ENCODE measurements at places on chromosomes 4 and X.

- no peak for DNase-seq
Measured at GRCh38 chrX:111503485-111503993, 7.9 kb upstream of the SERTM2 start.

DNA sequence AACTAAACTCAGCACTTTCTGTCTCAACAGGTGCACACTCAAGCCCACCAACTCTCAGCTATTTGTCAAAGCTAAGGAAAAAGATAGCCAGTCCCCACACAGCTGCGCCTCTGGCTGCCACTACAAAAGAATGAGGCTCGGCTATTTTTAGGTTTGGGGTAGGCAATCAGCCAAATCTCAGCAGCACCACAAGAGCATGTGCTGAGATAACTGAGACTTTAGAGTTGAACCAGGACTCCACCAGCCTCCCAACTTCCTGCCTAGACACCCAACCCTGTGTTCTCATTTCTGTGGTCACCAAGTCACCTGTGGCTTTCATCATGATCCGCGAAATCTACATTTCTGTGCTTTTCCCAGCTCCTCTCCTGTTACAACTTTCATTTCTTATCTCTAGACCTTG lies 28.0 kb downstream of the DMD start:
- no peak for DNase-seq

GRCh38 chr4:1003271-1004070 lies 8.0 kb upstream of the FGFRL1 start:
- DNase-seq = no peak

DNA sequence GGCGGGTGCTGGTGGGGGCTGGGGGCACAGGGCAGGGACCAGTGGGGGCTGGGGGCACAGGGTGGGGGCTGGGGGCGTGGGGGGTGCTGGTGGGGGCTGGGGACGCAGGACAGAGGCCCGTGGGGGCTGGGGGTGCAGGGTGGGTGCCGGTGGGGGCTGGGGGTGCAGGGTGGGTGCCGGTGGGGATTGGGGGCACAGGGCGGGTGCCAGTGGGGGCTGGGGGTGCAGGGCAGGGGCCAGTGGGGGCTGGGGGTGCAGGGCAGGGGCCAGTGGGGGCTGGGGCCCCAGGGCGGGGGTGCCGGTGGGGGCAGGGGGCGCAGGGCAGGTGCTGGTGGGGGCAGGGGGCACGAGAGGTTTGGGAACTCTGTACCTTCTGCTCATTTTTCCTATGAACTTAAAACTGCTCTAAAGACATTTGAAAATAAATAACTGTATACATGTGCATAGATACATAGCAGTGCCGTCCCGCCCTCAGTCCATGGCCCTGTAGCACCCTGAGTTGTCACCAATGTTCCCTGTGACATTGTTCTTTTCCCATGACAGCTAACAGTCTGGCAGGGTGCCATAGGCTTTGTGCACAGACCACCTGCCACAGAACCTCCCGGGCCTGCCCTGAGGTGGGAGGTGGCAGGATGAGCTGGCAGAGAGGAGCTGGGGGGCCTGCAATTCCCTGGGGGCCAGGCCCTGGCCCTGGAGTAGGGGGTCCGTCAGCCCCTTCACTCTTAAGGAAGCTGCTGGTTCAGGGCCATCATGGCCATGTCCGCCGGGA lies 35.6 kb upstream of the ADRA2C start:
- DNase-seq = no peak

DNA sequence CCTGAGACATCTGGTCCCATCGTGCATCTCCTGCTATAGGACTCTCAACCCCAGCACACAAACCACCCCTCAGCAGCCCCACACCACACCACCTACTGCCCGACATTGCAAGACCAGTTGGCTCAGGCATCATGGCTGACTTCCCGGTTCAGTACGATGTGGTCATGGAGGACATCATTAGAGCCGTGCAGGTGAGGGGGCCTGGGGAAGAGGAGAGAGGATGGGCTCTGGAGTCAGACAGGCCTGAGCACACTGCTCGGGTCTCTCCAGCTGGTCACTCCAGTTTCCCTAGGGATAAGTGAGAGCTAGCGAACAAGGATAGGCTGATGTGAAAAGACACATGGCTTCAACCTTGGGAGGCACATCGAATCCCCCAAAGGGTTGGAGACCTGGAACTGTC lies 17.2 kb downstream of the MAGED2 start:
- no peak for DNase-seq

DNA sequence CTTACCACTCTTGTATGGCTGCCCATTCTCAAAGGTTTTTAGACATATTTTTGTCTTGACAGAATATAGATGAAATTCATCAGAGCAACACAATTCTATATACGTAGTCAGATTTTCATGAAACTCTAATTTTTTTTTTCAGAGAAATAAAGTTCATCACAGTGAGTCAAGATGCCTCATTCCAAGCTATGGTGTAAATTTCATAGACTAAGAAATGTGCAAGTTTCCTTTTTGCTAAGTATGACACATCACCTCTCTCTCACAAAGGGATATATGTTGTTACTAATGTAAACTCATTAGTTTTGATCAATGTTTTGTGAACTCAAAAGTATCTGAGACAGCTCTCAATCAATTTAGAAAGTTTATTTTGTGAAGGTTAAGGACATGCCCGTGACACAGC lies 60.4 kb upstream of the ATXN3L start:
- DNase-seq = no peak

GRCh38 chrX:968148-968965 lies 244.1 kb downstream of the CRLF2 start:
- no peak for DNase-seq

GRCh38 chr4:186724864-186725468 lies 1.3 kb upstream of the FAT1 start:
- DNase-seq = no peak

GRCh38 chrX:150605603-150606002 lies 37.2 kb downstream of the MTM1 start:
- no peak for DNase-seq

DNA sequence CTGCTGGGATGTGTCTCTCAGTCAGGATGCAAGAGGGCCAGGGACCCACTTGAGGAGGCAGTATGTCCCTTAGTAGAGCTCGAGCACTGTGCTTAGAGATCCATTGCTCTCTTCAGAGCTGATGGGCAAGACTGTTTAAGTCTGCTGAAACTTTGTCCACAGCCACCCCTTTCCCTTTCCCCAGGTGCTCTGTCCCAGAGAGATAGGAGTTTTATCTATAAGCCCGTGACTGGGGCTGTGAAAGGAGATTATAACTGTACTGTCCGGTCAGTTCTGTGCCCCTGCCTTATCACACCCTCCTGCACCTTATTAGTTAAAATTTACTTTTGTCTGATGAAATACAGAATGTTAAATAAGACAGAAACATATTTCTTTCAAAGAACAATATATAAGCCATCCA lies 378.4 kb downstream of the PABPC4L start:
- no peak for DNase-seq

GRCh38 chrX:19225909-19226308 lies 103.6 kb upstream of the ADGRG2 start:
- DNase-seq = no peak

GRCh38 chr4:105572296-105572695 lies 19.9 kb downstream of the ARHGEF38 start:
- no peak for DNase-seq

GRCh38 chrX:85503258-85504158 lies 124.0 kb upstream of the POF1B start:
- DNase-seq = no peak

GRCh38 chrX:43998374-43998773 lies 25.2 kb upstream of the NDP start:
- DNase-seq = no peak

GRCh38 chr4:123603165-123603564 lies 206.6 kb downstream of the SPRY1 start:
- DNase-seq = no peak

DNA sequence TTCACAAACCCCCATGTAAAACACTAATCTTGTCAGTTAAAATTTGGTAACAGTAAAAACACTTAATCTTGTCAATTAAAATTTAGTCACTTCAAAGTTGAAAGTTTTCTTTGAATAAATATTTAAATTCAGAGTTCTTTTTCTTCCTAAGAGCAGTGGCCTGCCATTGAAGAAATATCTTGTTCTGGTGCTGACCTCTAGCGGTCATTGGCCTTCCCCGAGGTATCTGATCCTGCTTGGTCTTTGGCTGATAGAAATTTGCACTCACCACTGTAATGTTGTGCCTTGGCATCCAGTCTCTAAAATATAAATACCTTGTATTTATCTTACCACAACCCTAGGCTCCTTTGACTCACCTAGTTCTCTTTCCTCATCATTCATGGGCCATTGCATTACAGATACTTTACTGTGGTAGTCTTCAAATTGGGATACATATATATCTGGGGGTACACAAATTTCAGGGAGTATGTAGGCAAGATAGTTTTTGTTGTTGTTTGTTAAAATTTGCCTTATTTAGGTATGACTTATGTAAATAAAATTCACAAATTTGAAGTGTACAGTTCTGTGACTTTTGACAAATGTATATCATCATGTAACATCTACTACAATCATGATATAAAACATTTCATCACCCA lies 6.7 kb upstream of the ART3 start:
- DNase-seq = peak; percentile 43

- no peak for DNase-seq
Measured at GRCh38 chrX:135432881-135433521, 11.3 kb downstream of the SMIM10L2A start.

DNA sequence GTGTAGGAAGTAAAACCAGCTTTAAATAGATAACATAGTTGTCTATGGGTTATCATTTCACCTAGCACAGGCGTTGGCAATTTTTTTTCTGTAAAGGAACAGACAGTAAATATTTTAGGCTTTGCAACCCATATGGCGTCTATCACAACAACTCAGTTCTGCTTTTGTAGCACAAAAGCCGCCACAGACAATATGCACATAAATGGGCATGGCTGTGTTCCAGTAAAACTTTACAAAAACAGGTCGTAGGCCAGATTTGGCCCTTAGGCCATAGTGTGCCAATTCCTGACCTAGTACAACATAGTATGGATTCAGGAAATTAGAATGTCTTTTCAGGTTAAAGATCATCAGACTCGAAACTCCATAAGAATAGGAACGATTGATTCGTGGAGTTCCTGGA lies 265.3 kb upstream of the GK2 start:
- no peak for DNase-seq

DNA sequence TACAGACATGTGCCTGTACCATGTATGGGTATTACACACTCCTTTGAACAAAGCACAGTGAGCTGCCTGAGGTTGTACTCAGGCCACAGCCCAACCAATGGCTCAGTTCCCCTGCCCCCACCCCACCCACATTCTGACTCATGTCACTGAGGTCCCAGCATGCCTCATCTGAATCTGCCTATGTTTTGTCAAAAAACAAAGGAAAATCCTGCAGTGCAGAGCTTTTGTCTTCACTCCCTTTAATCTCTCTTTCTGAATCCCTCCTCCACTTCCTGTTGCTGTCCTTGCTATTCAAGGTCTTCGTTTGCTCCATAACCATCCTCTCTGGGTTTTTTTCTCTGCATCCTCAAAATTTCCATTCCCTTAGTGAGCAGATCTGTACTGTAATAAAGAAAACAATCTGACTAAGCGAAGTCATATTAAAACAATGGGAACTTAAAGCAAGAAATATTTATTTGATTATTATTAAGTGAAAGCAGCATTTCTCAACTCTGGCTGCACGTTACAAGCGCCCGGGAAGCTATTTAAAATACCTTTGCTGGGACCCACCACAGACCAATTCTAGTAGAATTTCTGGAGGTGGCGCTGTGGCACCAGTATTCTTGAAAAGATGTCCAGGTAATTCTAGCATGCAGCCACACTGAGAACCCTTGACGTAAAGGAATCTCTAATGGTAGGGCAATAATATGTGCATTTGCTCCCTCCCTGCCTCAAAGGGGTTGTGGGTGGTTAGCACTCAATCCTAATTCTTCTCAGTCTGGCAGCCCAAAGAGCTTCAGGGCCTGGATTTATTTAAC lies 8.7 kb downstream of the GUCY2F start:
- DNase-seq = no peak

DNA sequence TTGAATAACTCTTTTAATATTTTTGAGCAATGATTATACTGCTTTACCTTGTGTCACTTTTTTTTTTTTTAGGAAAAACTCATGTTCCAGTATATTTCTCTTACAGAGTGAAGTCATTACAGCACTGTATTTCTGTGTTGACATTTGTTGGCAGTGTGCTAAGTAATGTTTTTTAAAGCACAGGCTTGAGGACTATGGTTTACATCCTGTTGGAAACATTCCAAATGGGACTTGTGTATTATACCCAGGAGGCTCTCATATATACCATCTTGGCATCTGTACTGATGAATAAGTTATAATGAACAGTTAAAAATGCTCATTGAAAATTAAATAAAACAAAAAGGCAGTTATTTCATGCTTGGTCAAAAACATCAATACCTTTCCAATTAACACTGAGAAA lies 33.8 kb downstream of the CEP44 start:
- no peak for DNase-seq

GRCh38 chrX:74370487-74370886 lies 50.8 kb upstream of the SLC16A2 start:
- DNase-seq = no peak

DNA sequence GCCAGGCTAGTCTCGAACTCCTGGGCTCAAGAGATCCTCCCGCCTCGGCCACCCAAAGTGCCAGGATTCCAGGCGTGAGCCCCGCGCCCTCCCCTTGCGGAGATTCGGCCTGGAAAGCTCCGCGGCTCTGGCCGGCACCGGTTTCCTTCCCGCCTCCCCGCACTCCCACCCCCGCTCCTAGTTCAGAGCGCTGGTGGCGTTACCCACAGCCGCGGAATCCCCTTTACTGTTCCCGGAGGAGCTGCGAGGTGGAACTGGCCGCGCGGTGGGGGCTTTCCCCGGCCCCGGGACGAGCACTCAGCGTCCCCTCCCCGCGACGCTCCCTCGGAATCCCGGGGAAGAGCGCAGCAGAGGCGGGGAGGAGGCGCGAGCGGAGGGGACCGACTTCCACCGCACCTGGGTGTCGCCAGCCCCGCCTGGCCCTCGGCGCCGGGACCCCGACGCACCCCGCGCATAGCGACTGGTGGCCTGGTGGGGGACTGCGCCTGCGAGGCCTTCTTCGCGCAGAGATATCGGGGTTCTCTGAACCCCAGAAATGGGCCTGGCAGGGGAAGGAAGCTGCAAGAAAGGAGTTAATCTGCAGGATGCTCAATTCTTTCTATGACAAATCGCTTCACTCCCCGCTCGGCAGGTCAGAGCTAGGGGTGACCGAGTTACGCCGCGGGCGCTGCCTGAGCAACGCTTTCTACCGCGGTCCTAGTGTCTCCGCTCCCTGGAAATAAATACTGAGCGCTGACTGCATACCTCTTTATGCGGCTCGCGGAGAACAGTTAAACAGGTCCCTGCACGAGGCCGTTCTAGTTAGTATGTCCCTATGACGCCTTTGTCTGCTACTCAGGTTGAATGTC lies 14.6 kb upstream of the SLC25A4 start:
- DNase-seq = no peak

- no peak for DNase-seq
Measured at GRCh38 chrX:136047969-136048368, 62.7 kb downstream of the SLC9A6 start.

DNA sequence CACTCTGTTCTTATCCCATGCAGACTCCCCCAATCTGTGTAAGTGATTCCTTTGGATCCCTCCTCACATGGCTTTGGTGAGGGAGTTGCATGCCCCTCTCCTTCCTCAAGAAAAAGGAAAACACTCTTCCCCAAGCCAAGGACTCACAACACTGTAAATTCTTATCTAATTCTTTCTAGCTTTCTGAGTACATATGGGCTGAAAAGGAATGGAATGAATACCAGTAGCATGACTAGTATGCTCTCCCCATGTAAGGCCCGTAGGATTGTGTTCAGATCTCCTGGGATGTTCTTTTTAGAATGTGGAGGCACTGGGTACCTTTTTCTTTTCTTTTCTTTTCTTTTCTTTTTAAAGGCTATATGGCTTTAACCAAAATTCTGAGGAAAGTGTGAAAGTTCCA lies 17.0 kb upstream of the MAGED1 start:
- no peak for DNase-seq

- no peak for DNase-seq
Measured at GRCh38 chr4:14309431-14309830, 681.9 kb upstream of the BOD1L1 start.
